ENCODE measurements at places on chromosomes 1 and 21.

DNA sequence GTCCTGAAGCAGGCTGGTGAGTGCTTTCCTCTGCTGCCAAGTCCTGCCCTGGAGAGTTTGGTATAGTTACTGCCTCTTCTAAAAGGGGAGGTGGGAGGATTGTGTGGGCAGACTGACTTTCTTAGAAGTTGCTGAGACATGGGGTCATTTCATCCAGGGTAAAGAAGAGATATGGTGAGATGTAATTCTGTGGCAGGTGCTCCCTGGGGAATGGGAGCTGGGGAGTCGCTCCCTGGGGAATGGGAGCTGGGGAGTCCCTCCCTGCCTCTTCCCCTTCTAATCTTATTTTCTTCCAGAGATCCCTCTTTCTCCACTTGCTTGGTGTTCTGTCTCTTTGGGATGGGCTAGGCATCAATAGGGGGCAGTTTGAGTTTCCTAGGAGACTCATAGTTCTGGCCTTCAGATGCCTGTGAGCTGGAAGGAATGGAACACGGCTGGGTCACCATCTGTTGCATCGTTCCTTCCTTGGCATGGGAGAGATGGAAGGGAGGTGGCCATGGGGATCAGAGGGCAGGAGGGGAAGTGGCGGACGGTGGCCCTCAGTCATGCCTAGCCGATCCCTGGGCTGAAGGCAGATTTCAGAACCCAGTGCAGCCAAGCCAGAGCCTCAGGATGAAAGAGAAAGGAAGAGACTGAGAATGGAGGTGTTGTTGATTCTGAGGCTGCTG is 59.0 kb downstream of the NFASC start:
- DNase-seq = no peak

DNA sequence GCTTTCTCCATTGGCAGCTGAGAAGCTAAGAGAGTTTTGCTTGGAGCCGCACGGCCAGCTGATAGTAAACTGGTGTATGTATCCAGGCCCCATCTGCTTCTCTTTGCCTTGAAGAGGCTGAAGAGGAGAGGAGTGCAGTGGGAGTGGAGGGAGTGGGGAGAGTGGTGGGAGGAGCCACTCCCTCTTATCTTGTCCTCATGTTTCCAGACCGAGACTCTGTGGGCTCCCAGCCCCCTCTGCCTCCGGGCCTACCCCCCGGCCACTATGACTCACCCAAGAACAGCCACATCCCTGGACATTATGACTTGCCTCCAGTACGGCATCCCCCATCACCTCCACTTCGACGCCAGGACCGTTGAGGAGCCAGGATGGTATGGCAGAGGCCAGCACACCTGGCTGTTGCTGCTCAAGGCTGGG is 6.0 kb upstream of the LRRC71 start:
- DNase-seq = no peak

DNA sequence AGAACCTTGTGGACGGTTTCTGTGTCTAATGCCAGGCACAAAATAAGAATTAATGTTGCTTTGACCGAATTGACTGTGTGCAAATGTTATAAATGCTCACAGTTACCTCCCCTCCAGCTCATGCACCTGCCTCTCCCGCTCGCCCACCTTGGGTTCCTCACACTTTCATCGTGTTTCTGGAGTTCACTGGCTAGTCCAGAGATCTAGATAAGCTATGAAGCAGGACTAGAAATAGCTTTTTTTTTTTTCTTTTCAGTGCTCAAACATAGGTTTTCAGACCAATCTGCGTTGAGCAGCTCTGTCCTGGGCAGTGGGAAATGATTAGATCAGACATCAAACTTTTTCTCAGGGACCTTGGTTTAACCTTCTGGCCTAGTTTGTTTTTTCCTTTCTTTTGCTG is 11.1 kb downstream of the TENT5C start:
- DNase-seq = no peak

GRCh38 chr1:178495741-178496409 is 889 bp downstream of the CLEC20A start:
- DNase-seq = no peak

DNA sequence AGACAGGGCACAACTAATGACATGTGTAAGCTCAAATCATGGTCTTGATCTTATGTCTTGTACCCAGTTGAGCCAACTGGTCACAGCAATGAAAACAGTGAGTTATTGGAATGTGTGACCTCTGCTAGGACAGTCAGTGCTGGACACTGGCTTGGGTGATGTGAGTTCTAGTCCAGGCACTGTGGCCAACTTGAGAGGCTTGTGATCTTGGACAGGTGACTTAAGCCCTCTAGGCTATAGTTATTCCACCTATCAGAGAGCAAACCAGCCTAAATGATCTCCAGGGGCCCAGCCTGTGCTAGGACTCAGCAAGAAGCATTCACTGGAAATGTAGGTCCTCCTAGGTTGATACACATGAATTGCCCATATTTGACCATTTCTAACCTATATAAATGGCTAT is 1.1 kb downstream of the KCNE2 start:
- DNase-seq = no peak

- DNase-seq = peak; percentile 65
Measured at GRCh38 chr1:111880881-111881837, 108.3 kb downstream of the KCND3 start.

DNA sequence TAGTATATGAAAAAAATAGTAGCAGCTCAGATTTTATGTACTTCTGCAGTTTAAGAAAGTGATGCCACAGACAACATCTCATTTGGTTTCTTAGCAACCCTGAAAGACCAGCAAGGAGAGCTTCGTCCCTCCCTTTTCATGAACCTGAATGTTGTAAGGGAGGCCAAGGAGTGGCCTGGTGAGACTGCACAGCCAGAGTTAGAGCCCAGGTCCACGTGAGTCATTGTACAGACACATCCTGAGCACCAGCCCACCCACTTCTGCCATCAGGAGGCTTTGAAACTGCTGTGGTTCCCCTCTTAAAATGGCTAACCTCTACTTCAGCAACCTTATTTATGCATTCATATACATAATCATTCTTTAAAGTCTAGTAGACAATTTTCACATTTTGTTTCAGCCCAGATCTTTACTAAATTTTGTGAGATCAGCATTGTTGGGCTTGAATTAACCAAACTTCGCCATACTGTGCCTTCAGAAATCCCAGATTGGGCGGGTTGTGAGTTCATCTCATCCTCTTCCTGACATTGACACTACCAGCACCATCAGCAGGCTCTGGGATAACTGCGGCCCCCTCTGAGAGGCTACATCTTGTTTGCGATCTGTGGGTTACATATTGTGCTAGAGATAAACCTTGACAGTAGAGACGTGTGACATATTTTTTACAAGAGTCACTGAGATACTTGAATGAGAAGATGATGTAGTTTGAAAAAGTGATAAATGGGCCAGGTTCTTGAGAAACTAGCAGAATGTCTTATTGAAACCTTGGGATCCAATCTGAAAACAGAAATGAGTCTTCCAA is 106.7 kb downstream of the CAMTA1 start:
- no peak for DNase-seq

DNA sequence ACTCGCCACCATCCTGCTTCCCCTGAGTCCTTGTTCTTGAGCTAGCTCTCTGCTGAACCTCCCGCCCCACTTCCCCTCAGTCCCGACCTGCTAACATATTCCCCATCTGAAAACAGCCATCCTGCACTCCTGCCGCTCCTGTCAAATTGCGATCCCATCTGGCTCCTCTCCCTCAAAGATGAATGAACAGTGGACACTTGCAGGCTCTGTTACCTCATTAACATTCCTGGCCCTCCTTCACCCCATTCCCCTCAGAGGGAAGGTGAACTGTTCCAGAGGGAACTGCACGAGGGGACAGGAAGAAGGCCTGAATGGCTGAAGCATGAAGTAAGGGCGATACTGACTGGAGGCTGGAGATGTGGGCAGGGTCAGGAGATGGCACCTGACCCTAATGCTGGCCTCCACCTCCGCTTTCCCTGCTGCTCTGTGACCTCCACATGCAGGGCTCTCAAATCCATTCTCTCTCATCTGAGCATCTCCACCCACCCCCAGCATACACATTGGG is 7.4 kb upstream of the CELSR2 start:
- DNase-seq = no peak

DNA sequence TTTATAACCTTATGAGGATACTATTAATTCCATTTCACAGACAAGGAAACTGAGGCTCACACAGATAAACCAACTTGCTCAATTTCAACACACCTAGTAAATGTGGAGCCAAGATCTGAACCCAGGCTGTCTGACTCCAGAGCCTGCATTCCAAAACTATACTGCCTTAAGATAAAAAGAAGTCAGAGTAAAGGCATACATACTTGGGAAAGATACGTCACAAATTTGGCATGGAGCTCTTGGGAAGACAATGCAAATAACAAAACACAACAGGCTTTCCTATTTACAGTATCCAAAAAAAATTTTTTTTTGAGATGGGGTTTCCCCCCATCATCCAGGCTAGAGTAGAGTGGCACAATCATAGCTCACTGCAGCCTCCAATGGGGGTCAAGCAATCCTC is 5.9 kb downstream of the AKT3 start:
- no peak for DNase-seq

DNA sequence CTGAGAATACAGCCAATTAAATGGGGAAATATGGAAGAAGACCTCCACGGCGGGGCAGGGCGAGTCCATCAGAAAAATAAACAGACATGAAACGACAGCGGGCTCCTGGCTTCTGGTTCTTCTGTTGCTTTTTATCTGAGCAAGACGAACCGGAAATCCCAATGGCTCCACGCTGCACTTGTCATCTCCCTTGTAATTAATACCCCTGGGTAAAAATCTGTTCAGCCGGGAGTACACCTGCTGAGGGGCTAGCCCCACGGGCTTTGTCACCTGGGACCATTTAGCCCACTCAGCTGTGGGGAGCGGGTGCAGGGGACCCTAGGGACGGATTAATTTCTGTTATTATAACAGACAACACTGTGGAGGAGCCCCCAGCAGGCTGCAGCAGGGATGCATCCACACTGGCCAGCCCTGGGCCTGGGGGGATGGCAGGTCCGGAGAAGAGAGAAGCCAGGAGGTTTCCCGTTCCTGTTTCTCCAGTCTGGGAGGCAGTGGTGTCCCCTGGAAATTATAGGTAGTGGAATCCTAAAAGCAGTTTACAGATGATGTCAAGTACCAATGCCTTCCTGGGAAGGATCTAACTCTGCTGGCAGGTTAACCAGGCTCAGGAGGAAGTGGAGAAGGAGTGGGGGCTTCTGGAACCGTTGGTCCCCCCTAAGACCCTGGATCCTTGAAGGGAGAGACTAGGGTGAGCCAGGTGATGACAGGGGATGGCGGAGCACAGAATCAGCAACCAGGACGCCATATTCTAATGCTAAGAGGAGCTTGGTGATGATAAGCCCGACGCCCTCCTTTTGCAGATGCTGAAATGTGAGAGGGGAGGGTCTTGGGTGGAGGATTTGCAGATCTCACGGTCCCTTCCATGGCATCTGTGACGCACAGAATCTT is 566.1 kb downstream of the PTPRU start:
- peak; percentile 40 for DNase-seq

- DNase-seq = no peak
Measured at GRCh38 chr1:115411371-115412063, 73.5 kb upstream of the NGF start.

- no peak for DNase-seq
Measured at GRCh38 chr1:59415881-59416280, 119.0 kb downstream of the FGGY start.

- DNase-seq = no peak
Measured at GRCh38 chr1:30533141-30533540, 190.2 kb downstream of the MATN1 start.

DNA sequence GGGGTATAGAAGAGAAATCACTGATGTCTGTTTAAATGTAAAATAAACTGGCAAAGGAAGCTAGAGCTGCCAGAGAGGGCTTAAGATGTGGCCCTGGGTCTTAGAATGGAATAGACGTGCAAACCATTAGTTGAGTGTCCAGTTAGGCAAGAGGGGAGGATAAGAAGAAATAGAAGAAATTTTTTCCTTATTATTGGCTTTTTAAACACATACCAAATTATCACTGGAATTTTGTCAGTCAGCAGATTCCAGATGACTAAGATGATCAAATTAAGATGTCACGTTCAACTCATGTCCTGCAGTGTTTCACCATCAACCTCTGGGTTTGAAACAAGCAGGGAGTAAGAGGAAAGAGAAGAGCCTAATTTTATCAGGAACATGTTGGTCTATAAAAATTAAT is 71.6 kb upstream of the C1orf21 start:
- no peak for DNase-seq

GRCh38 chr1:50548243-50548642 is 125.0 kb upstream of the DMRTA2 start:
- DNase-seq = no peak

DNA sequence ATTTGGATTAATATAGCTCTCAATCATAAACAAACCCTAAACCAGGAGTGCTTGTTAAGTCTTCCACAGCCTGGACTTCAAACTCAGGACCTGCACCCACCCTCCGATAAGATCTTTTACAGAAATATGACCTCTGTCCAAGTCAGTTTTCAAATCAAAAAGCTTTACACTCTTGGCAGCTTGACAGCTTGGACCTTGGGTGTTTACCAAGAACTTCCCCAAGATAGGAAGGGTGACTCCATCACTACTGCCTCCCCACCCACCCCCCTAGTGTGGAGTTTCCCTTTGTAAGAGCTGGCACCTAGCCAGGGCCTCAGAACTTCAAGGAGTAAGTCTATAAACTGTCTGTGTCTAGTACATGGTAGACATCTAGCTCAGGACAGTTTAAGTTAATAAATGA is 9.6 kb downstream of the BCAR3 start:
- no peak for DNase-seq

DNA sequence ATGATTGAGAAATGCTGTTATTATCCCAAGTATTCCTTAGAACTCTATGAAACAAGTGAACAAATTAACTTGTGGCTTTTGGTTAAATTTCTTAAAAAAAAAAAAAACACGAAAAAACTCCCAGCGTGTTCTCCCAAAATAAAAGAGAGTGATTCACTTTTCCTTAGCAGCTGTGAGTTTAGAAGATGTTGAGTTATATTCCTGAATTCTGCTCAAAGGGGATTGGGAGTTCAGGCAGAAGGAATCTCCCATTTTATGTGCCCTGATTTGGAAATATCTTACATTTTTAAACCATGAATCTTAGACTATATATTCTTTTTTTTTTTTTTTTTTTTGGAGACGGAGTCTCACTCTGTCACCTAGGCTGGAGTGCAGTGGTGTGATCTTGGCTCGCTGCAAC is 34.3 kb downstream of the SMG7 start:
- DNase-seq = no peak

DNA sequence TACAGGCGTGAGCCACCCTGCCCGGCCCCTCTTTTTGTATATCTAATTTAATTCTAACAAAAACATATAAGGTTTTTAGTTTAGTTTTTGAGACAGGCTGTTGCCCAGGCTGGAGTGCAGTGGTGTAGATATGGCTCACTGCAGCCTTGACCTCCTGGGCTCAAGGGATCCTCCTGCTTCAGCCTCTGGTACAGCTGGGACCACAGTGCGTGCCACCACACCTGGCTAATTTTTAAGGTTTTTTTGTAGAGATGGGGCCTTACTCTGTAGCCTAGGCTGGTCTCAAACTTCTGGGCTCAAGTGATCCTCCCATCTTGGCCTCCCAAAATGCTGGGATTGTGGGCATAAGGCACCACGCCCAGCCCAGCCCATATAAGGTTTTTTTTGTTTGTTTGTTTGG is 18.8 kb downstream of the ENSA start:
- DNase-seq = no peak

- DNase-seq = no peak
Measured at GRCh38 chr21:19692231-19692630, 1288.6 kb upstream of the TMPRSS15 start.
